SJCRH30 (cell line): ENCODE measurements at places on chromosomes 5 and 9. TPM values are rescaled to one million over a fixed set of nuclear protein-coding genes. Genes with fewer than 3 reads are reported as not detected.
A peak's percentile ranks its signal among the peaks of the same experiment; 100 is the strongest.

DNA sequence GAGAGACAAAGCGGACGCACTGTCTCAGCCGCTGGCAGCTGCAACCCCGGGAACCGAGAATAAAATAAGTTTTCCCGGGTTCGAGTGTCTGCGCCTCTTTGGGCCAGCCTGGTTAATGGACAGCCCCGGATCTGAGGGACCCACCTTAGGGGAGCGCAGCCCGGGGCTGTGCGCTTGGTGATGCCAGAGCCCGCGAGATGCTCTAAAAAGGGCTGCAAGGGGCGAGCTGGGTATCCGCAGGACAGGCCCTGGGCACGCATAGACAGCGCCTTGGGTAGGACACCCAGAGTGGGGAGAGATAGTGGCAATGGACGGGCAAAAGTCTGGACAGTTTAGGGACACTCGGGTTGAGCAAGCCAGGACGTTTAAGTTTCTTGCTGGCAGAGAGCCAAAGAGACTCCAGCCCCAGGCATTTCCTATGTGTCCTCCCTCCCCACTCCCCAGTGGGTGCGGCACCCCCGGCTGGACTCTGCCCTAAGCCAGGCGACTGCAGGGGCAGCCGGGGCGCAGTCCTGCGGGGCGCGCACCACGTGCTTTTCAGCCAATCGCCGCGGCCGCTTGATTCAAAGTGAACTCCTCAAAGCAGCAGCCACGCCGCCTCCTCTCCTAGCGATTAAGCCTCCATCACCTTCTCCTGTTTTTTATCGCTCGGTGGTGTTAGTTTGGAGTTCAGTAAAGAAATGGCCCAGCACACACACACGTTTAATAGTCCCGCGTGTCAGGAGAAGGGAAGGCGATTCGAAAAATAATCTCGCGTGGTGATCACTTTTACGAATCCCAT, 616 bp upstream of the ENC1 start:
- peak; percentile 93 for DNase-seq

DNA sequence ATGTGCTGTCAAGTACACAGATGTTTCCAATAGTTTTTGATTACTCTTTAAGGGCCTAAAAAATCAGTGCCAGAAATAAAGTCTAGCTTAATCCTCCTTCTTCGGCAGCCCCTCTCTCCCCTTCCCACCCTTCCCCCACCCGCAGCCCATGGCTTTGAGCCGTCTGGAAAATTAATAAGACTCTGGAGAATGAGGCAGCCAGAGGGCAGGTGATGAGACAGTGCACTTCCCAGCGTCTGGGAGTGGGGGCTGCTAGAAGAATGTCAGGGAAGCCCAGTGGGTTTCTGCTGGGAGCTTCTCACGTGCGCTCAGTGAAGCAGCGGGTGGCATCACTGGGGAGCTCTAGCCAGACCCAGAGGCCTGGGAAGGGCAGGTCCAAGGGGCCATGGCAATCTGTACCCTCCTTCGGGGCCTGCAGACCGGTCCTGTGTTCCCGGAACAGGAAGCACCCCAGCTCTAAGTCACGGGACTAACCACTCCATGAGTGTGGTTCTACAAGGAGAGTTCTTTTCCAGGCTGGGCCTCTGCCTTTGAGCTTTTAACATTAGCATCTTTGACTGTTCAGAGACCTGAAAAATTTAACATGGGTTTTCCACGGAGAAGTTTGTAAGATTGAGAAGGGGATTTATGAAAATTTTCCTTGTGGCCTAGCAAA, 164.8 kb upstream of the OTULINL start:
- no peak for DNase-seq

GRCh38 chr9:96383165-96383942, at the start of gene SLC35D2:
SLC35D2 (minus strand) TSS chr9:96383711; CDS start chr9:96383634, 77 bp downstream.
- no peak for DNase-seq

DNA sequence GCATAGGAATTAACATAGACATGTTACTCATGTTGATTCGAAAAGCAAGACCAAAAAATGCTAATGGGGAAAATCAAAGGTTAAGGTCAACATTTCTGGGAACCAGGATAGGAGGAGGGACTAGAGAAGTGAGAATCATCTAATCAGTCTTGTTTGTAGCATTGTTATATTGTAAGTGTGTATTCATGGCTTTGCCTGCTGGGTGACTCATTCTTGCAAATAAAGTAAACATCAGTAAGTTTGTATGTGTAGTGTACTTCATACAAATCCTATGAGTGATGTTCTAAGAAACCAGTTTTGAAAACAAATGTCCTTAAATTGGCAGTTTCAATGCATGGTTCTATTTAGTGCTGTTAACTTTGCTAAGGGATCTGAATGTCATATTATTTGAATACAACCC, 79.0 kb upstream of the TMEM252 start:
- DNase-seq: no peak

DNA sequence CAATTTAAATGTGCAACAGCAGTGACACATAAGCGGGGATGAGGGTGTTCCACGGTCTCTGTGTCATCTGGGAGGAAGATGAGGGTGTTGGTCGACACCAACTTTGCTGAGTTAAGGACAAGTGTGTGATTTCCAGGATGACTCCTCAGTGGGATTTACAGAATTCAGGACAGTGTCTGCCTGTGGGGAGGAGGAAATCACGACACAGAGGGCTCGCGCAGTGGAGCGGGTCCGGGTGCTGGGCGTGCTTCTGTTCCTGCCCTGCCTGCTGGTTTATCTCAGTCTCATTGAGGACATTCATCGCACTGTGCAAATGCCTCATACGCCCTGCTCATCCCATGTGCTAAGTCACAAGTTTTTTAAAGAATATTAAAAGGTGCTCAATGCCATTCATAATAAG, 73.7 kb upstream of the ADAMTS2 start:
- no peak for DNase-seq

GRCh38 chr5:8062521-8062920, 193.6 kb downstream of the MTRR start:
- DNase-seq: no peak

GRCh38 chr5:139967353-139967752, 75.7 kb downstream of the NRG2 start:
- no peak for DNase-seq

- DNase-seq: peak; percentile 61
Observed at GRCh38 chr5:65742565-65743231, 20.7 kb downstream of the NLN start.

DNA sequence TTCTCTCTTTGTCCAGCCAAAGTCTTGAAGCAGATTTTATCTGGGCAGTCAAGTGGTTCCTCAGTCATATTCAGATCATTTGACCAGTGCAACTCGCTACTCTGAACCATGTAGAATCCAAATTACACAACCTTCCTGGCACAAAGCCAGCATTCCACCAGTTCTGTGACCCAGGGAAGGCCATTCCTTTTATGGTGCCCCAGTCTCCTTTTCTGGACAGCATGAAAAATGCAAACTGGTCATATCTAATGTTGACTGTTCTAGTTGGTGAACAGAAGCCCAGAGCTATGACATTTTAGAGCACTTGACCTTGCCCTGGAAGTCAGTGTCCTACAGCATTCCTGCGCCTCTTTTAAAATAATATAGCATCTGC, 364.6 kb downstream of the BRINP1 start:
- DNase-seq: peak; percentile 82

DNA sequence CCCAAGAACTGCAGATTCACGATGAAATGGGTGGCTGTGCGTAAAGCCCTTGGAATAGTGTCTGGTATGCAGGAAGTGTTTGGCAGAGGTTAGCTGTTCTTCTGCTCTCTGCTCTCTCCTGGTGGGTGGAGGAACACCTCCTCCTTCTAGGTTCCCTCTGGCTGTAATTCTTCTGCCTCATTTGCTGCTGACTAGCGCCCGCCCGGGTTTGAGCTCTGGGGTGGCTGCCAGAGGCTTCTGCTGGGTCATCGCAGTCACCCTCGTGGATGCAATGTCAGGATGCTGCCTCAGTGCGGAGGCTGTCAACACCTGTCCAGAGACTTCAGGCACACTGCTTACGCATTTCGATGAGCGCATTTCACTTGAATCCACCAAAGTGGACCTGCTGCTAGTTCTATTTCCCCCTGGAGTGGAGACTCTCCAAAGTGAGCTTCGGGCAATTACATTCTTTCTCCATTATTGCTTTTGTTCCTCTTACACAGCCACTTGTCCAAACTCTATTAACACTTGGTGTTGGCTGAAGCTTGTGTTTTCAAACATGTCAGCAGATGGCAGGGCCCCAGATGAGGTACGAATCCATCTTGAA, 11.7 kb downstream of the DOCK2 start:
- DNase-seq: peak; percentile 57

DNA sequence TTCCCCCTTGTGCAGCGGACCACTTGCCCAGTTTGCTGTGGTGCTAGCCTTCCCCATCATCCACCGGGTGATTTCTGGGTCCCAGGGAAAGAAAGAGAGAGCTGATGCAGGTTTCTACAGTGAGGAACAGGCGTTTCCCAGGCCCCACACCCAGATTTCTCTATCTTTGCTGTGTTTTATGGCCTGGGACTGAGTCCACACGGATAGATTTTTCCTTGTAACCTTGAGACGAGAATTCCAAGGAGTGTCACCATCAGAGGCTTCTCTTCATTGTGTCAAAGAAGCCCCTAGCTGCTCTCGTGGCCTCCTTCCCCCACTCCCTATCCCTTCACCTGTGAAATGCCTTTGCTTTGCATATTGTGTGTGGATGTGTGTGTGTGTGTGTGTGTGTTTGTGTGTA, 21.2 kb upstream of the FGFR4 start:
- DNase-seq: no peak

DNA sequence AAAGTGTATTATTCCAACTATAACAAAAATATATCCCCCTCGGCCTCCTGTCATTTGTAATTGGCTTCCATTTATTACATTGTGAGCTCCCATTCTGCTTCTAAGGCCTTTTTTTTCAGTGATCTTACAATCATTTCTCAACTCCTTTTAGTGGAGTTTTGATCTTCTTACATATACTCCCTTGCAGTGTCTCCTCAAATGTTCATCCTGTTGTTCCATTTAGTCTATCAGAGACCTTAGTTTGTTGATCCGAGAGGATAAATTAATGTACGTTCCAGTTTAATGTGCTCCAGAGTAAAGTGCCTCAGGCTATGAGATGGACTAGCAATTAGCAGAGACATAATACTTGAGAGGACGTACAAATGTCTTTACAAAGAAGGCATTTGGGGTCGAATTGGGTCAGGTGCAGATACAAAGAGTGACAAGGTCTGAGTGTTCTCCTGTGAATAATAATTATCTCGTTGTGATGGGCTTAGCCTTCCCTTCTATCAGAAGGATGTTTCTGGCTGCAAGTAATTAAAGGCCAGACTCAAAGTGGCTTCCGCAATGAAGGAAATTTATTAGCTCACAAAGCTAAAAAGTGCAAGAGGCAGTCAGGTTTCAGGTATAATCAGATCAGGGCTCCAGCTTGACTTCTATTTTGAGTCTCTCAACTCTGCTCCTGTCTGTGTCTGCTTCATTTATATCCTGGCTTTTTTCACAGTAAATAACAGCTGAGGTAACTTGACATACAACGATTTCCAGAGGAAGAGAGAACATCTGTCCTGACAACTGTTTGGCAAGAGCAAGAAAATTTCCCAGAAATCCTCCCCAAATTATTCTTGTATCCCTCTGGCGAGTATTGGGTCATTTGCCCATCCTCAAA, 30.1 kb downstream of the ARRDC3 start:
- DNase-seq: peak; percentile 67

GRCh38 chr9:77747163-77747562, 99.0 kb upstream of the GNA14 start:
- DNase-seq: no peak

ACER2 gene
- 0.43 and 0.58 TPM in 2 replicates for total RNA-seq

ABO gene
- total RNA-seq: not detected in 2 replicates

SPINK6 gene
- total RNA-seq: not detected in 2 replicates

HMHB1 gene
- total RNA-seq: not detected in 2 replicates

BTNL8 gene
- not detected in 2 replicates for total RNA-seq

DMRT2 gene
- total RNA-seq: 28.6 and 33.1 TPM in 2 replicates

PCDHGA4 gene
- total RNA-seq: 12.9 and 14.7 TPM in 2 replicates

ITGA2 gene
- 0.15 and 0.26 TPM in 2 replicates for total RNA-seq

ANKRD20A1 gene
- 0.05 TPM in 1 of 2 replicates, not detected in the other for total RNA-seq

FOXD4L4 gene
- total RNA-seq: 0.53 and 0.59 TPM in 2 replicates

COL15A1 gene
- 7.5 and 7.6 TPM in 2 replicates for total RNA-seq
